ENCODE measurements at places on chromosomes 5 and 9.
A peak's percentile ranks its signal among the peaks of the same experiment; 100 is the strongest.

- DNase-seq = no peak
Observed at GRCh38 chr9:112872019-112872418, 18.7 kb downstream of the SLC46A2 start.

- no peak for DNase-seq
Observed at GRCh38 chr5:150122158-150122510, 33.5 kb downstream of the PDGFRB start.

- DNase-seq = no peak
Observed at GRCh38 chr9:120980951-120981350, 54.4 kb upstream of the TRAF1 start.

DNA sequence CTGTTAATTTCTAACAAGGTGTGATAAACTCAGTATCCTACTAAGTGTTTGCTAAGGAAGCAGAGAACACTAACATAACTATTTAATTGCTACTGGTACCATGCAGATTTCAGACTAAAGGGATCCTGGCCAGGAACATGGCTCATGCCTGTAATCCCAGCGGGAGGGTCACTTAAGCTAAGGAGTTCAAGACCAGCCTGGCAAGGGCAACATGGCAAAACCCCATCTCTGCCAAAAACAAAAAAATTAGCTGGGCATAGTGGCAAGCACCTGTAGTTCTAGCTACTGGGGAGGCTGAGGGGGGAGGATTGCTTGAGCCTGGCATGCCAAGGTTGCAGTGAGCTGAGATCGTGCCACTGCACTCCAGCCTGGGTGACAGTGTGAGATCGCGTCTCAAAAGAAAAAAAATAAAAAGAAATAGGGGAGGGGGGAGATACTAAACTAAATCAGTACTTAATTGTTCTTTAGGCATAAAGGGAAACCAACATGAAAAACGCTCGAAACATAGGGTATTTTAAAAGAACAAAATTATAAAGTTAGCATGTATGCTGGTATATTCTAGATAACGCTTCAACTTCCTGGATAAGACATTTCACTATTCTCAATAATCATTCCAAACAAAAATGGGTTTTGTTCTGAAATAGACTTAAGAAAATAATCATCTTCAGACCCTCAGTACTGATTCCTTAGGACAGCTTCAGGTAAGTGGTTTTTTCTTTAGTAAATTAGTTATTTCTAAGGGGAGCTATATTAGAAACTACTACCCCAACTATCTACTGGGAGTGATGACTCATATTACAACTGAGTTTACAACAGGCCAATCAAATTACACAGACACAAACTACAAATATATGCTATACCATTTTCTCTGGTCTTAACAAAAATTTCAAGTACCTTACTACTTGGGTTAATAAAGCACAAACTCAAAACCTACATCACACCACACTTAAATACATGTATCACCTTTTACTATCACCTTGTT is 3.5 kb downstream of the PANK3 start:
- no peak for DNase-seq

- peak; percentile 5 for DNase-seq
Observed at GRCh38 chr5:41270423-41271251, 57.3 kb upstream of the C6 start.

GRCh38 chr9:18260521-18260920 is 213.4 kb upstream of the ADAMTSL1 start:
- no peak for DNase-seq

DNA sequence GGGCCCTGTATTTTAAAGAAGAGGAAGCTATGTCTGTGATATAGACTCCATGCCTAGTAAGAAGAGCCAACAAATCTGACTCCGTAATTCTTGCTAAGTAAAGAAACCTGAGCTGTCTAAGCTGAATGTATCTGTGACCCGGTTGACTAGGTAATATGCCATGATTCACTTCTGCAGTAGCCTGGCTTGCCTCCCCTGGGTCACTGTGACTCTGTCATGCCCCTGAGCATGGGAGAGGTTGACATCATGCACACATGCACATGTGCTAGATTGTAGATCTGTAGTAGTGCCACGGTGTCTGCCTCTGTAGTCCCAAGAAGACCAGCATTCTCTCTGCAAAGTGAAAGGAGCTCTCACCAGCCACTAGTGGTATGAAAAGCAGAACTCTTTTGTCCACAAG is 9.1 kb downstream of the SLC22A5 start:
- DNase-seq = no peak

- DNase-seq = peak; percentile 73
Observed at GRCh38 chr9:91033797-91034196, 232.2 kb downstream of the SYK start.

GRCh38 chr9:561427-561826 is 280.1 kb upstream of the DMRT1 start:
- no peak for DNase-seq

GRCh38 chr9:111728143-111728542 is 66.6 kb downstream of the SHOC1 start:
- DNase-seq = no peak

GRCh38 chr5:179913461-179913860 is 5.8 kb upstream of the TBC1D9B start:
- no peak for DNase-seq

DNA sequence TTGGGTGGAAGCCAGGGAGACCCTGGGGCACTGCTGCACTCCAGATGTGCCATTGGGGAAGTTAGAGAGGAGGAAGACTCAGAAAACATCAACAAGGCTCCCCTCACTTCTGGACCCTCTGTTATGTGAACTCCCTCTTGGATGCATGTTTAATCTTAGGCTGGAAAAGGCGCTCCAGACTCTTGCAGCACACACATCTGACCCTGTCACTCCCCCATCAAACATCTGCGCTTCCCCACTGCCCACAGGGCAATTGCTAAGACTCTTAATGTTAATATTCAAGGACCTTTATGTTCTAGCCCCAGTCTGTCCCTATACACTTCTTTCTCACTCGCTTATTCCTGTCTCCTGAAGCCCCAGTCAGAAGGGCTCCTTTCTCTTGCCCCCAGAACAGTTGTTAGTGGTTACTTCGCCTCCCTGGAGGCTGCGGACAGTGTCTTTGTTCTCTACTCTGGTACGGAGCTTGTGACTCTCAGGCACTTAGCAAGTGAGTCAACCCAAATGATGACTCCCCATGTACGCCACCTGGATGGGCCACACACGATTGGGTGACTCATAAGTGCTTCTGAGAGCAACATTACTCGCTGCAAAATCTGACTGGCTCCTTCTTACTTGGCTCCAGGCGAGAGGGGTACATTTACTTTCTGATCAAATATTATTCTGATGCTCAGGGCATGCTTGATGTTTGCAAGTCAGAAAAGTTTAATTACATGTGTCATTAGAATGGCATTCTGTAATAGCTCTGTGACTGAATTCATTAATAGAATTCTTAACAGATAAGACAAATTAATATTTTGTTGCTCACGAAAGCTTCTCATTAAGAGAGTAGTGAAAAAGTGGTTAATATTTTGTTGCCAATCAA is 193.6 kb downstream of the HSPA4 start:
- DNase-seq = no peak

GRCh38 chr5:176995896-176996767 is 10.4 kb downstream of the UIMC1 start:
- DNase-seq = no peak

DNA sequence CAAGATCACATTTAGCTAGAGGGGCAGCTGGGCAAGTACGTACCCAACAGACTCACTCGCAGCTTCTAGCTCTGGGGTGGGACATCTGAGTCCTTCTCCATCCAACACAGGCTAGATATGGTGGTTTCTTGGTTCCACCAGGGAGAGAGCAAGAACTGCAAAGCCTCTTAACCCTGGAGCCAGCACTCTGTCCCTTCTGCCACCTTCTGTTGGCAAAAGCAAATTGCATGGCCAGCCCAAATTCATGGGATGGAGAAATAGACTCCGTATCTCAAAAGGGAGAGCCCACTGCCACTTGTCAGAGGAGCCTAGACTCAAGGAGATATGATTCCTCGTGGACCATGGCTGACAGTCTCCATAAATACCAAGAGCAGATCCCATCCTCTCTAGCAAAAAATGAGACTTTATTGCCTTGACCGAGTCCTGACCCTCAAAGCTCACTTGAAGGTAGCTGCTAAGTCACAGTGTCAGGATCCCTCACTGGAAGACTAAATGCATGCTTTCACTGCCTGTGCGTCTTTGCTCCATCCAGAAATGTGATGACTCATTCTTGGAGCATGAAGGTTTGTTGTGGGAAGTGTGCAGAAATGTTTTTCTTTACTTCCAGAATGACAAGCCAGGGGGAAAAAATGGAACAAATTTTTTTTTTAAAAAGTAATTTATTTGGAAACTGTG is 28.8 kb upstream of the ROR2 start:
- peak; percentile 2 for DNase-seq

- no peak for DNase-seq
Observed at GRCh38 chr5:17813214-17813613, 179.0 kb downstream of the TAF11L14 start.

GRCh38 chr9:92151691-92152393 is 36.6 kb upstream of the SPTLC1 start:
- DNase-seq = no peak

DNA sequence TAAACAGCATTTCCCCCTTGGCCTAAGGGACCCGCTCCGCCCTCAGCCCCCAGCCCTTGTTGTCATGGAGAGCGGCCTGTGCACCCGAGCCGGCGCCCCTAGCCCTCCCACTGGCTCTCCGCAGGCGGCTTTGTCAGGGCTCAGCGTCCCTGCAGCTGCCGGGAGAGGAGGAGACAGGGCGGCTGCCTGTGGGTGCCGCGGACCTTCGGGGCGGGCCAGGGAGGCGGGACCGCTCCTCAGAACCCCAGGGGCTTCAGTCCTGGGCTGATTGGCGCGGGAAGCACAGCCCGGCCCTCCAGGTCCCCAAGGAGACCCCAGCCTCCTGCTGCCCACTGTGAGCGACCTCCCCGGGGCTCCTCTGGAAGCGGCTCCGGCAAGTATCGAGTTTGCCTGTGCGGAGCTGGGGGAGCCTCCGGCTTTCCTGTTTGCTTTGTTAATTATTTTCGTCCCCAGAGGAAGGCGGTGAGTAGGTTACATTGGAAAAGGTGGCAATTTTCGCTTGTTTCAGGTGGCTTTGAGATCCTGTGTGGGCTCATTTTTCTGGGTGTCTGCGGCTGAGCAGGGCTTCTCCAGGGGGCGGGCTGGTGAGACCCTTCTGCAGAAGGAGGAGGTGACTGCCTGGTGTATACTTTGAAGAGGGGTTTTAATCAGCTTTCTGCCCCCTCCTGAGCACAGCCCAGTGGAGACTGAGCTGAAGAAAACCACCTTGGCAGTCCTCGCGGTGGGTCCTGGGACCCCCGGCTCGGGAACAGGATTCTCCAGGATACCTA is at the start of gene FGD3:
TSS of gene FGD3 (plus strand) at position 256 of the 770 bp plus-strand sequence. CDS start 28,734 bp downstream, outside the sequence.
- DNase-seq = peak; percentile 41

- peak; percentile 14 for DNase-seq
Observed at GRCh38 chr9:6873857-6874256, 116.1 kb downstream of the KDM4C start.
